ENCODE measurements at places on chromosomes 2 and 18.

DNA sequence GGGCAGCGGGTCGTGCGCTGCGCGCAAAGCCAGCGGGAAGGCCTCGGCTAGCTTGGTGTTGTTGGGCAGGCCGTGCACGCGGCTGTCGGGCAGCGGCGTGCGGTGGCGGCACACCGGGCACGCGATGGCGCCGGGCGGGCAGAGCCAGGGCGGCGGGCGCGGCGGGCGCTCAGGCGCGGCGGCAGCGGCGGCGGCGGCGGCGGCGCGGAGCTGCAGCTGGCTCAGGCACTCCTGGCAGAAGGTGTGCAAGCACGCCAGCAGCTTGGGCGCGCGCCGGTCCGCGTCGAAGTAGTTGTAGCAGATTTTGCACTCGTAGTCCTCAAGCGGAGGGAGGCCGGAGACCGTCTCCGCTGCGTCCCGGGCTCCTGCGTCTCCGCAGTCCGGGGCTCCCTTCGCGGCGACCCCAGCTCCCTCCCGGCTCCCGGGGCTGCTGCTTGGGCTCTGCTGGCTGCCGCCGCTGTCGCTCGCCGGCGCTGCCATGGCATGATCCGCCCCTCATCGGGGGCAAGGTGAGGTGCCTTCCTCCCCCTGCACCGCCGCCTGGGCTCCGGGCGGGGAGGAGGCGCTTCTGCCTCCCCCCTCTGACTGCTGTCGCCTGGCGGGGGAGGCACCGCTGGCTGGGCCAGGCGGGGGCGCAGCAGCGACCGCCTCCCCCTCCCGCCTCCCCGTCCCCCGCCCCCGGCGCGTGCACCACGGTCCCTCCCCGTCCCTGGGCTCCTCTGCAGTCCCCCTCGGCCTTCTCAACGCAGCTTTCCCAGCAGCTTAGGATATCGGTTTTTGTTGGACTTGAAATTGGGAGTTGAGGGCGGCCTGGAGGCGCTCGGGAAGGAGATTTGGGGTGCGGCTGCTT lies 21.0 kb upstream of the PAX3 start:
- DNase-seq, result no peak

GRCh38 chr2:179234658-179235240 lies 29.9 kb downstream of the SESTD1 start:
- no peak for DNase-seq

- DNase-seq, result no peak
Observed at GRCh38 chr2:218970894-218971293, 11.4 kb downstream of the CDK5R2 start.

DNA sequence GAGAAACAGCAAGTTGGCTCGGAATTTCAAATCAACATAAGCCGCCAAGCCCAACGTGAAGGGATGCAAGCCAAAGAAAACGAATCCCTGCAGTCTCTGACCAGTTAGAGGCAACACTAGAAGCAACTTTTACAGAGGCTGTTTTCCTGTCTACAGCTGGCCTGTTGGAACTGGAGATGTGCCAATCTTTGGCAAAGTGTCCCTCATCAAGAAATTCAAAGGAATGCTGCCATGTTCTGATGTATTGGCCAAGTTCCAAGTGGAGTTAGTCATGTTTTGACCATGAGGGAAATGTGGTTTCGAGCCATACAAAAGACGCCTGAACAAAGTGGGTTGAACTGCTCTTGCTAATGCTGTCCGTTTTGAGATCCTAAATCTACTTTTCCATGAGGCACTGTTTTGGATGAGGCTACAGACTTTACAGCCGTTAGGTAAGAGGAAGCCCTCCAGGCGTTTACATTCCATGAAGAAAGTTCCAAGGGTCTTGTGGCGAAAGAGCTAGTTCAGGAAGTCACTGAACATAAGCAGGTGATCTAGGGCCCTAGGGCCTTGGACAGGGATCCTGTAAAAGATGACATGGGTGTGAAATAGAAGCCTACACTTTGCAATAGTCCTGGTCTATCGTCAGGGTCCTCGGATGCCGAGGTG lies 140.7 kb upstream of the PXDN start:
- no peak for DNase-seq

DNA sequence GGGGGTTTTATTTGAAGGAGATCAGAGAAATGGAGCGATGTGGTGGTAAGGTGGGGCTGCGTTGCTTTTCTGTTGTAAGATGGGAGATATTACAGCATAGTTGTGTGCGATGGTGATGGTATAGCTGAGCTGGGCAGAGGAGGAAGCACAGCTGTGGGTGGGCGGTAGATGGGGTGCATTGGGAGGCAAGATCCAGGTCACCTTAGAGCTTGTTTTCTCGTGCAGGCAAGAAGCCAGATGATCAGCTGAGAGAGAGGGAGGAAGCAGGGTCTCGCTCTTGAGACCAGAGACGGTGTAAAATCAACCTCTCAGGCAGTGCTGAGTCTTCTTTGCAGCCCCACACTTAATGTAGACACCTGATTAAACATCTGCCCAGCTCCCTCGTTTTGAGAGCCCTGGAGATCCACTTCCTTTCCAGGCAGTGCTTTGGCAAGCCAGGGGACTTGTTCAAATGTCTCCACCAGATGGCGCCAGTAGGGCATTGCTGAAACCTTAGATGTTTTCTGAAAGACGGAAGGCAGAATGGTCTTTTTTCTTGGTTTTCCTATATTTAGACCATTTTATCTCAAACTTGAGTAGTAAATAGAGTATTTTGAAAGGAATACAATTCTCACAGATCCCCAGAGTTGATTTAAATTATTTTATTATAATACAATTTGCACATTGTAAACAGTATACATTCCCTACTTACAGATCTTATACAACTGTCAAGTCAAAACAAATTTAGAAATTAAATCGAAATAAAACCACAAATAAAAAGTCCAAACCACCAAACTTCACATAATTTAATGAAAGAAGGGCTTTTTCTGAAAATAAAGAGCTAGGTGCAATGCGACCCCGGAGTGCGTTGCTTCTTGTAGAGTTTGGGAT lies 21.1 kb upstream of the LYPD6B start:
- DNase-seq, result peak; percentile 15

DNA sequence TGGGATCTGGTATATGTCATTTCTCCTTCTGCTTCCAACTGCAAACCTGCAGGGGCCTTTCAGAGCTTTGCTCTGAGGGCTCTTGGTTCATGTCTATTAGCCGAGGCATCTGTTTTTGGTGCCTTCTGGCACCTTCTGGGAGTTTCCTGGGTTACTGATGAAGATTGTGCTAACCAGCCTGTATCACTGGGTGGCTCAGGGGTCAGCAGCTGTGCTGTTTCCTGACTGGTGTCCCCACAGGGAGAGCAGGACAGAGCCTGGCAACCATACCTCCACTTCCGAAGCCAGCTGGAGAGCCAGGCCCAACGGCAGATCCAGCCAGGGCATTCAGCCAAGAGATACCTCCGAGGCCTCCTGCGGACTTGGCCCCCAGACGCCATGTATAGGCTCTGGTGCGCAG lies 17.5 kb downstream of the KIAA2012 start:
- no peak for DNase-seq

DNA sequence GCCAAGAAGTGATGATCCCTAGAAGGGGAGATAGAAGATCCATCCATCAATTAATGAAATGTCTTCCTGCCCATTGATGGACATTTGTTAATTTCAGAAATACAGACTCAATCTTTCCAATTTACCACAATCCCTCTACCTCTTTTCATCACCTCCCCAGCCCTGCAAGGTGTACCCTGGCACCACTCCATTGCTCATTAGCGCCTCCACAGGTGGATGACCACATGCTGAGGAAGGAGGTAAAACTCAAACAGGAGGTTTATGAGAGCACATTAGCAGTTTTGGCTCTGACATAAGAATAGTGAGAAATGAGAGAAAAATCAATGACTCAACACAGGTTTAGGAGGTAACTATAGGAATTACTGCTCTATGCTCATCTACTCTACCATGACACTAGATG lies 208.0 kb downstream of the C1D start:
- no peak for DNase-seq

DNA sequence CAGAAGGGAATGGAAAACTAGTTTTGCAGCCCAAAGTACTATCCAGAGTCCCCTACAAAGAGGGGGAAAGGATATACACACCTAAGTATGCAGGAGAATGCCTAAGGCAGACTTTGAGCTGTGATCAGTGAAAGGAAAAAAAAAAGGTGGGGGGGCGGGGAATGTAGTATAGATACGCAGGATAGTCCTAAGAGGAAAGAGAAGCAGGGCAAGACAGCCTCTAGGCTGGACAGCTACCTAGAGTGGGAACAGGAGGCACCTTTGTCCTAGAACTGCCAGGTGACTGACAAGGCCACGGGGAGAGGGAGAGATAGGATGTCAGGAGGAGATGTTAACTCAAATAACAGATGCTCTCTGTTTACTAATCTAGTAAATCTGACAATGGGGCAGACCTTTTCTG lies 6.0 kb downstream of the REEP1 start:
- DNase-seq, result no peak

GRCh38 chr2:97750017-97750416 lies 36.6 kb downstream of the ZAP70 start:
- DNase-seq, result no peak

DNA sequence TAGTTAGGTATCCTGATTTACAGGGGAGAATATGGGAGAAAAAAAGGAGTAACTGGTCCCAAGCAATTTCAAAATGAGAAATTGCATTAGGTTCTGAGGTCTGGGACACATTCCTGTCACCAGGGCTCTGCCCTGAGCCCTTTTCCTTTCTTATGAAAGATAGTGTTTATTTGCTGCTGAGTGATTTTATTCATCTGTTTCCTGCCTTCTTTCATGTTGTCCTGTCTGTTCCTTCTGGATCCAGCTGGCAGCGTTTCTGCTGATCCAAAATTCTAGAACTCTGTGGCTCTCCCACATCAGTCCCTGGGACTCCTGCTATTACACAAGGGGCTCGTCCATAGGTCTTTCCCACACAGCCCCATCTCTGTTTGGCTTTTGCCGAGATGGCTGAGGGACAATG lies 519.1 kb upstream of the SALL3 start:
- no peak for DNase-seq

GRCh38 chr2:193349642-193350041 lies 1154.9 kb upstream of the TMEFF2 start:
- DNase-seq, result no peak

GRCh38 chr2:222594679-222595078 lies 61.2 kb downstream of the FARSB start:
- no peak for DNase-seq

DNA sequence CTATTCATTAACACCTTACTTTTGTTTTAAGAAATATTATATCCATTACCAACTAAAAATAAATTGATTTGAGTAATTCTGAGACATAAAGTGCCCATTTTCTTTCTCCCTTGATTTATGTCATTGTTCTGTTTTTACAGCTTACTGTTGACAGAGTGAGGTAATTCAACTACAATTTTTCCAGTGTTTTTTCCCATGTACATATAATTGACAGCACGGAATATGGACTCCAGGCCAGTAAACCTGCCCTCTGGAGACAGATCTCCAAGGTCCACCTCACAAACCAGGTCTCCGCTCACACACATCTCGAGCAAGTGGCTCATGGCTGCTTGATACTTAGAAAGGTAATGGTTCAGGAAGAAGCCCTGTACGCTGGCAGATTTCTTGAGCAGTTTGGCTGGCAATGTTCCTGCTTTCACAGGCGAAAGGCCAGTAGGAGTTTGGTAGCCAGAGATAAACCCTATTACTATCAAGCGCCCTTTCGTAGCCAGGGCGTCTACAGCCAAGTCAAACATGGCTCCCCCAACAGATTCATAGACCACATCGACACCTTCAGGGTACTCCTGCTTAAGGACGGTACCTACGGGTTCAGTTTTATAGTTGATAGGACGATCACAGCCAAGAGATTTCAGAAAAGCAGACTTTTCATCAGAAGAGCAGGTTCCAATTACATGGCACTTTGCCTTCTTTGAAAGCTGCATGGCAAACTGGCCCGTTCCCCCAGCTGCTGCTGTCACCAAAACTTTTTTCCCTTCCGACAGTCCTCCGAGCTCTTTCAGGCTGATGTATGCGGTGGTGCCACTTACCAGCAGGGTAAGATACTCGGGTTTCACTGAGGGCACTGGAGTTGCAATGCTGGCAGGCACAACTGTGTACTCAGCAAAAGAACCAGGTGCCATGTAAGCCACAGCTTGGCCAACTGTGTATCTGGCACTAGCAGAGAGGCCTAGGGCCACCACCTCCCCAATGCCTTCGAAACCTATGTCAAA lies 7.4 kb downstream of the PTGR3 start:
- no peak for DNase-seq

- DNase-seq, result no peak
Observed at GRCh38 chr18:4801151-4801550, 346.0 kb upstream of the DLGAP1 start.

GRCh38 chr2:138244501-138244925 lies 257.1 kb upstream of the SPOPL start:
- DNase-seq, result no peak

DNA sequence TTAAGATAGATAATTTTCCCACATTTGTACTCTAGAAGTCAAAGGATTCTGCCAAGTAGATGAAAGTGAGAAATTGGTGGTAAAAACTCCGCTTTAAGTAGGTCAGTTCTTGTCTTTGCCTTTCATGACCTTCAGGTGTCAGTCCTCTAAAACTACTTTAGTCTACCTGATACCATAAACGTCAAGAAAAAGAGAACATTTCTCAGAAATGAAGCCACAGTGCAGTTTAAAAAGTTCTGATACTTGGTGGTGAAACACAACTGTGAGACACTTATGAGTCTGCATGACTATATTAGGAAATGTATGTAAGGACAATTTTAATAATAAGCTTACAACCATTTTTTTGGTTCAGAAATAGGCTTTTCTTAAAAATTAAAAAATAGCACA lies 583.3 kb downstream of the SATB2 start:
- DNase-seq, result no peak

GRCh38 chr18:74438091-74438490 lies 19.0 kb downstream of the DIPK1C start:
- no peak for DNase-seq

GRCh38 chr2:24482972-24483300 lies 8.1 kb upstream of the NCOA1 start:
- DNase-seq, result no peak

DNA sequence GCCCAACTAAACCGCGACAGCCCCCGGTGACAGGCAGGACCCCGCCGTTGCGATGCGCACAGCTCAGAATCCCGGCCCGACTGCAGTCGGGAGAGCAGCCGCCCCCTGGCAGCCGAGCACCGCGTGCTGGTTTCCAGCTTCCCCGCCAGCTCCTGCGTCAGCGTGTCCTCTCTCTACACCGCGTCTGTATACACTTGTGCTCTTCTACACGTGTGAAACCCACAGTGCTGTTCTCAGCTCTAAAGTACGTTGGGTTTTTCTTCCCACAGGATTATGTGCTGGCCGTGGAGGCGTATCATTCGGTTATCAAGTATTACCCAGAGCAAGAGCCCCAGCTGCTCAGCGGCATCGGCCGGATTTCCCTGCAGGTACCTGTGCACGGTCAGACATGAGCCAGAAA lies 54.0 kb downstream of the ADI1 start:
- no peak for DNase-seq

DNA sequence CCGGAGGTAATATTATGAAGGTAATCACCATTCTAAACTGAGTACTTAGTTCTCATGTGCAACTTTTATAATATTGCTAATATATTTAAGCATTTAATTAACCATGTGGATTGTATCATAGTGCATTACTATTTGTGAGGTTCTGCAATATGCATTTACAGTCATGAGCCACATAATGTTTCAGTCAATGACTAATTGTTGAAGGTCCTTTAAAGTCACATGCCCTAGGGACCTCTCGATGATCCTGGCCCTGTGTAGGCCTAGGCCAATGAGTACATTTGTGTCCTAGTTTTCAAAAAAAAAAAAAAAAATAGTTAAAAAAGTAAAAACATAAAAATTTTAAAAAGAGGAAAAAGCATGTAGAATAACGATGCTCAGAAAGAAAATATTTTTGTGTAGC lies 298.0 kb downstream of the DSEL start:
- no peak for DNase-seq

All from SW 1271 (cell line).